GDM1 (cell line): ENCODE measurements at places on chromosomes 11 and 22.

GRCh38 chr11:61034111-61034510, 62.6 kb downstream of the CD6 start:
- no peak for DNase-seq

DNA sequence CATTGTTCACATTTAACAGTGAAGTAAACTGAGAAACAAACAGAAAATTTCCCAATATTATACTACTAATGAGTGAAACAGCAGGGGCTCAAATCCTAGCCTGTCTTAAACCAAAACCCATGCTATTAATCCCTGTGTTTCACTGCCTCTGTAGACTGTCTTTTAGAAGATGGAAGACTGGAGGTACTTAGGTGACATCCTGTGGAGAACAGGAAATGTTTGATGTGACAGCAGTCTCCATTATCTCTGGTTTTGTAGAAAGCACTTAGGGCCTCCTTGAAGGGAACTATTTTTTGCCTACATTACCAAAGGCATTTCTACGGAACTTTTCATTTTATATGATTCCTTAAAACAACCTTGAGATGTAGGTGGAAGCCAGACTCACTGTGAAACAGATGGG, 288.1 kb upstream of the SORL1-AS1 start:
- DNase-seq, result no peak

- DNase-seq, result no peak
Measured at GRCh38 chr22:22673628-22674027, 29.2 kb downstream of the GGTLC2 start.

DNA sequence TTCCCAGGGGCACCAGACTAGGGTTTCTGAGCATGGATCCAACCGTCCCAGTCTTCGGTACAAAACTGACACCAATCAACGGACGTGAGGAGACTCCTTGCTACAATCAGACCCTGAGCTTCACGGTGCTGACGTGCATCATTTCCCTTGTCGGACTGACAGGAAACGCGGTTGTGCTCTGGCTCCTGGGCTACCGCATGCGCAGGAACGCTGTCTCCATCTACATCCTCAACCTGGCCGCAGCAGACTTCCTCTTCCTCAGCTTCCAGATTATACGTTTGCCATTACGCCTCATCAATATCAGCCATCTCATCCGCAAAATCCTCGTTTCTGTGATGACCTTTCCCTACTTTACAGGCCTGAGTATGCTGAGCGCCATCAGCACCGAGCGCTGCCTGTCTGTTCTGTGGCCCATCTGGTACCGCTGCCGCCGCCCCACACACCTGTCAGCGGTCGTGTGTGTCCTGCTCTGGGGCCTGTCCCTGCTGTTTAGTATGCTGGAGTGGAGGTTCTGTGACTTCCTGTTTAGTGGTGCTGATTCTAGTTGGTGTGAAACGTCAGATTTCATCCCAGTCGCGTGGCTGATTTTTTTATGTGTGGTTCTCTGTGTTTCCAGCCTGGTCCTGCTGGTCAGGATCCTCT, 709 bp downstream of the MRGPRX4 start:
- DNase-seq, result no peak

DNA sequence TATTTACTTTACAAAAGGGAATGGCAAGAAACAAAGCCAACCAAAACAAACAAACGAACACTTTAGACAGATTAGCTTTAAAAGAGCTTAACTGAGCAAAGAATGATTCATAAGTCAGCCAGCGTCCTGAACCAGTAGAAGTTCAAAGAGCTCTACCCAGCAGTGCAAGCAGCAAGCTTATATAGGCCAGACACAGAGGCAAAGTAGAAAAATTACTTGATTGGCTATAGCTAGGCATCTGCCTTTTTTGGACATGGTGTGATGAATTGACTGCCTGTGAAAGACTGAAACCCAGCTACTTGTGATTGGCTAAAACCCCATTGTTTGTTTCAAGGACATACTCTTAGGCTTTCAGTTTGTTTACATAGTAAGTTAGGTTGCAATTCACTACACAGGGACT, 2120.0 kb upstream of the RAG2 start:
- DNase-seq, result no peak

DNA sequence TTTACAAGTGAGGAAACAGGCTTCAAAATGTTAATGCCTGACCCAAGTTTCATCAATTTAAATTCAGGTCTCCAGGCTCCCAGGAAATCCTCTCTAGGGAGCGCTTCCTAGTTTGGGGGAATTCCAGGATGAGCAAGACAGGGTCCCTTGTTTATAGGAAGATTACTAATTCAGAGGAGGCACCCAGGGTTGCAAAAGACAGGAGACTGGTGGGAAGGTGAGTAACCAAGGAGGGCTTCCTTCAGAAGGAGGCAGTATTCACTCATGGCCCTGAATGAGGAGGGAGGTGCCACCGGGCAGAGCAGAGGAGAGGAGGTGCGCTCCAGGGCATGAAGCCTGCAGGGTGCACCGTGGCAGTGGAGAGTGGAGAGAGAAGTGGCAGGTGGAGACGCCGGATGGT, 1.6 kb downstream of the TMEM132A start:
- no peak for DNase-seq

- no peak for DNase-seq
Measured at GRCh38 chr11:66272596-66272995, 4.2 kb downstream of the RAB1B start.

- no peak for DNase-seq
Measured at GRCh38 chr22:23203452-23204124, 23.3 kb downstream of the BCR start.
